ENCODE measurements at places on chromosomes 5 and 9.

DNA sequence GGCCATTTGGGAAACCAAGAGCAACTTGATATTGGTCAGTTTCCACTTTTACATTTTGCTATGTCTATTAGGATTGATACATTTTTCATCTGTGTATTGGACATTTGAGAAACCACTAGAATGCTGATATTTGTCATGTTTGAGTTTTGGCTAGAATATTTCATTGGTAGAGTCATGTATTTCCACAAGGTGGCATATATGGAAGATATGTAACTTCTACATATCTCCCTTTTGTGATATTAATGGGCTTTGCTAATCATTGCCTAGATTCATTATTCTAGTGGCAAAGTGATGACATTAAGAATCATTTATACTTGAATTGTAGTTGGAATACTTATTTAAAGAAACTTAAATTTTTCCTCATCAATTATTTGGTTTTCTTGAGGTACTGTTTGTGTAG lies 692.9 kb upstream of the EDIL3 start:
- no peak for DNase-seq

DNA sequence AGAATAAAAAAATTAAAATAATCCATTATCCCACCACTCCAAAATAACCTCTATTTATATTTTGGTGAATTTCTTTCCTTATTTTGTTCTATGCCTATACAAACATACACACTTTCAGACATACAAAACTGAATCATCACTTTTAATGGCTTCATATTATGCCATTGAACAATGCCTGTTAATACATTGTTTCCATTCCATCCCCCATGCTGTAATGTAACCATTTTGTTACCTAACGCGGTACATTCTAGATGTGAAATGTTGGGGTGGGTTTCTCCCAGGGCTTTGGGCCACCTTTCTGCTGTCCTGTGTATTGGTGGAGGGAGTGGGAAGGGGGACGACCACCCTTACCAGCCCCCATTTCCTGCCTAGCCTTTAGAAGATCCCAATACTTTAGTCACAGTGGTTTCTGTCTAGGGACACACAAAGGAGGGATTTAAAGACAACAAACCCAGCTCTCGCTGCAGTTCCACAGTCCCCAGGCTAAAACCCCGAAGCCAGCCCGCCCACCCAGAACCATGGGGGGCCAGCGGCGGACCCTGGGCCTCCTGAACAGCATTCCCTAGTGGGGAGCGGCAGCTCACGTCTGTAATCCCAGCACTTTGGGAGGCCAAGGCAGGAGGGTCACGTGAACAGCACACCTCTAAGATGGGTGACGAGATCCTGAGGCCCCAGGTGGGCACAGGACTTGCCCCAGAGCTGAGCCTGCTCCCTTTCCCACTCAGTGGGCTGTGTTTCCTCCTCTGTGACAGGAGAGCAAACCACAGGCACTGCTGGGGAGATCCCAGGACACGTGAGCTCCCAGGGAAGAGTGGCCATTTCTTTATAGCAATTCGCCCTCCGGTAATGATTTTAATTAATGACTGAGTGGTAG lies 56.9 kb upstream of the STXBP1 start:
- DNase-seq: no peak

- DNase-seq: no peak
These were observed 343.0 kb upstream of the SGCD start for GRCh38 chr5:155983954-155984353.

- DNase-seq: no peak
These were observed 291.1 kb downstream of the CCDC171 start for GRCh38 chr9:15843931-15844330.

DNA sequence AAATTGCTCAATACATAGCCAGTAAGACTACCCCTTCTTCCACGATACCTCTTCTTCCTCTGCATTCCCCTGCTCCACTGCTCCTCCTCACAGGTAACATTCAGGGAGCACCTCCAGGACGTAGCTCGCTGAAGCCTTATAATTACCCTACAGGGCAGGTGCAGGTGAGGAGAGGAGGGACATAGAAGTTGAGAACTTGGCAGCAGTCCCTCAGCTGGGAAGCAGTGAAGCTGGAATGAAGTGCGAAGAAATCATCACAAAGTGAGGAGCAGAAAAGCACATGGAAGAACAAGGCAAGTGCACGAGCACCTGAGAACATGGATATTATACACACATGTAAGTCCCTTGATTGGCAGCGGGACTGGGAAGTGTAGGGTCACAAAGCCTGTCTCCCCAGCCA lies 118.2 kb downstream of the HSD17B3 start:
- no peak for DNase-seq

DNA sequence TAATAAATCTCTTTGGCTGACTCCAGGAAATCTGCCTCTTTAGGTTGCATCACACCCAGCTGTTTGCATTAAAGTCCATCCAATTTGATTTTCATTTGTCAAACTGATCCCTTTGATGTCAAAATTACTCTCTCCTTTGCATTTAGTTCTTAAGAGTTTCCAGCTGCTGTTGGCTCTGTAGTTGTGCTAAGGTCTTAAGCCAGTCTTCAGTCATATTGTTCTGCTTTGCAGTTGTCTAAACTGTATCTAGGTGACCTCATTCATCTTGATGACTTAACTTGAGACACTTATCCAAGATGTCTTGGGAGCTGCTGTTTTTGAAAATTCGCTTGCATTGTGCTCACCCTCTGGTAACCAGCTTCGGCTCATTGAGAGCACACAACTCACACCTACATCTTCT lies 386.9 kb upstream of the TLE4 start:
- no peak for DNase-seq
